HS-27A (cell line): ENCODE measurements at places on chromosomes 3 and 15.

DNA sequence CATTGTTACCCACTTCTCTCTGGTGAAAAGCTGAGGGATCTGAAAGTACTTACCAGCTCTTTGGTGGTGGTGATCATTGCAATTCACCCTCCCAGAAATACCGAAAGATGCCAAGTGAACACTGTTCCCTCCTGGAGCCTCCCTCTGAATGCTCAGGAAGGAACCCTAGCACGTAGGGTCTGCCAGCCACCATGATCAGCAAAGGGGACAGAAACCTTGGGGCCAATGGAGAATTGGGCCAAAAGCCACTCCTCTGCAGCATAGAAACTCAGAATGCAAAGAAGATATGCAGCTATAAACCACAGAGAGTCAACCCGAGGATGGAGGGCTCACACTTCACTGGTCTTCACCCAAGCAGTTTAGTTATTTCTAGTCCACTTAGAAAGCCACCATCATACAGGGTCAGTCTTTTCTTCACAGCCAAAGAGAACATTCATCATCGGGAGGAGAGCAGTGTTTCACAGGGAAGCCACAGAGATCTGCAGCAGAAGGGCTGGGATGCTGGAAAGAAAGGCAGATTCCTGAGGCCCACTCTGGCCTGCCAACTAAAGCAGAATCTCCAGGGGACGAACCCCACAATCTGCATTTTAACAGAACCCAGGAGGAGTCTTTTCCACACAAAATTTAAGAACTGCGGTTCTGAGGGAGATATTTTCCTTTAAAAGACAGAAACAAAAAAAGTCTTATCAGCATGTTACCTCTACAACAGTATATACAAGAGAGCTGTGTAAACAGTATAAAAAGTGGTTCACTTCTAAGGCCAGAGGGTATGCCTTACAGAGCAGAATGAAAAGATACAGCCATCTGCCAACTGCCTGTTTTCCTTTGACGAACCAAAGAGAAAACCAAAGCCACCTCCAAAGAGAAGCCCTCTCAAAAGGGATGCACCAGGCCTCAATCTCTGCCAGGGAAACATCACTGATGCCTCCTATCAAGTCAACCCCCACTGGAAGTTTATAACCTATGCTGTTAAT lies 11.3 kb downstream of the TBC1D2B start:
- DNase-seq = no peak

- DNase-seq = no peak
These were observed 918.8 kb upstream of the CFAP20DC start for GRCh38 chr3:59968513-59969045.

DNA sequence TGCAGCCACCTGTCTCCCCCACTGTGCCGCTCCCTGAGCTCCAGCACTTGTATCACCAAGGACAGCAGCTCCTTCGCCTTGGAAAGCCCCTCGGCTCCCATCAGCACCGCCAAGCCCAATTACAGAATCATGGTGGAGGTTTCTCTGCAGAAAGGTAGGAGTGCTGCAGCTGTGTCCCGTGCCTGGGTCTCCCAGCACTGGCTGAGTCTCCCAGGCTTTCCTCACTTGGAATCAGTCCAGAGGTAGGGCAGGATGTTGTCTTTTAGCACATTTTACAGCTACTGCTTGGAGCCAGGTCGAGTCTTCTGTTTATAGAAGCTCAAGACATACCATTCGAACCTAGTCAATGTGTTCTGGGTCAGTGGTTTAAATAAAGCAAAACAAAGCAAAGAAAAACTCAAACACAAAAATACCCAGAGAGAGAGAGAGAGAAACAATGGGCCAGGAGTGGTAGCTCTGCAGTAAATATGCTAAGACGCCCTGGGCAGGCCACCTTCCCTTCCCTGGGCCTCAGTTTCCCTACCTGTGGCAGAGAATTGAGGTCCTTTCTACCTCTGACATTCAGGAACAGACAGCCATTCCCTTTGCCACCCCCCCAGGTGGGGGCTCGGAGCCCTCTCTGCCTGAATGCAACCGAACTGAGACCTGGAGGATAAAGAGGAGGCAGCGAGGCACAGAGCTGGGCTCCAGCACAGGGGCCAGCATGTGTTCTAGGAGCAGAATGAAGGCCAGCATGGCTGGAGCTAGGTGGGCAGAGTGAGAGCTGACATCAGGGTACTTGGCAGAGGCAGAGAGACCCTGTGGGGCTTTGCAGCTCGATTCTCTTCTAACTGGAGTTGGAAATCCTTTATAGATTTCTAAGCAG lies 44.1 kb downstream of the STARD5 start:
- DNase-seq = no peak

GRCh38 chr3:178388473-178388872 lies 147.8 kb upstream of the KCNMB2 start:
- no peak for DNase-seq

GRCh38 chr3:26061947-26062346 lies 272.1 kb downstream of the OXSM start:
- no peak for DNase-seq

GRCh38 chr15:22958487-22959280 lies 21.5 kb downstream of the CYFIP1 start:
- DNase-seq = no peak

- DNase-seq = no peak
These were observed 117.9 kb upstream of the COL8A1 start for GRCh38 chr3:99520513-99520912.

DNA sequence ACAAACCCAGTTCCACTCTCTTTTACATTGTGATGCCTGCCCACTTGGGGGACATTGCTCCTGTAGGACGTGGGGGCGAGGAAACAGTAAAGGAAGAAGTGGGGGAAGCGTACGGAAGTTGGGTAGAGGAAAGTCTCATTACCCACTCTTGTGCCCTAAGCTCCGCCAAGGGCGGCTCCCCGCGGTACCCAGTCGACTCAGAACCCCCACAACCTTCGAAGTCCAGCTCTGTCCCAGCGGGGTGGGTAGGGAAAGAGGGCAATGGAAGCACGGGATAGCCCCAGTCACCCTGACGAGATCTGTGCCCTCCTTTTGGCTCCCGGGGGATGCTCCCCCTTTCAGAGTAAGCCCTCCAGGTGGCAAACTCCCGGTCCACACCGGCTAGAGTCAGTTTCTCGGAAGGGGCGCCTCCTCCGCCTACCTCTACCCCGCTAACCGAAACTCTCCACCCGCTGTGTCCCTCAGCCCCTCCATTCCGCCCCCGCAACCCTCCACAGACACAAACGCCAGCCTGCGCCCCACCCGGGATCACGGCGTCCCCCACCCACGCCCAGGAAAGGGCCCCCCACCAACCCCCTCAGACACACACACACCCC lies 527 bp downstream of the CSNK1G1 start:
- no peak for DNase-seq

DNA sequence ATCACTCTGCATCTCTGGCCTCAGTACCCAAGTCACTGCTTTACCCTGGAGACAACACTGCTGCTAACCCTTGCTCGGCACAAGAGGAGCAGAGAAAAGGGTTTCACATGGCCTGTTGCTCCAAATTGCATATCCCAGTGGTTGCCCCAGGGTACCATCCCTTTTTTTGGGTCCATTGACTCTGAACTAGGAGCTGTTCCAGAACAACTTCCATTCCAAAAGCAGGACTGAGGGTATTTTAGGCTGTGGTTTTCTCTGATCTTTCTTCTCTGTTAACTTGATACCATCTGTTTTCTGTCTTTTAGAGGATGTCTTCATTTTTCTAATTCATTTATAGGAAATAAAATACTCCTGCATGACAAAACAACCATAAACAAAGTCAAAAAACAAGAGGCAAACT lies 17.3 kb upstream of the RYK start:
- no peak for DNase-seq

GRCh38 chr3:55486101-55486856 lies 827 bp downstream of the WNT5A start:
- peak; percentile 71 for DNase-seq

- no peak for DNase-seq
These were observed 71.4 kb upstream of the SKOR1 start for GRCh38 chr15:67753891-67754290.

GRCh38 chr3:125443923-125444322 lies 68.8 kb upstream of the ZNF148 start:
- DNase-seq = no peak

DNA sequence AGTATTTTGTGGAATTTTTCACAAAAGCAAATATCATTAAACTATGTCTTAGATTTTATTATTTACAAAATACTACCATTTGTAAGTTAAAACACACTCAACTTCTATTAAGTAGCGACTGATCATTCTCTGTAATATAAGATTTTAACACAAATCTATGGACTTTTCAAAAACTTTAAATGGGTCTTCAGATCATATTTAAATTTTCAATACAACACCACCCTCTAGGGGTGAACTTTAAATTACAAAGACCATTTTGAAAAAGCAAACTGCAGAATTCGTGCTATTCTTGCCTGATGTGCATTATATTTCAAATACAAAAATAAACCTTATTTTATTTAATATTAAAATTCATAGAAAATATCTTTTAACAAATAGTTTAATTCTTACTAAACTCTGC lies 8.2 kb upstream of the VGLL4 start:
- DNase-seq = no peak

GRCh38 chr3:39383045-39383880 lies at the start of gene SLC25A38:
Gene SLC25A38 (plus strand): TSS chr3:39383370. CDS start chr3:39383725, 355 bp downstream.
- DNase-seq = peak; percentile 72

DNA sequence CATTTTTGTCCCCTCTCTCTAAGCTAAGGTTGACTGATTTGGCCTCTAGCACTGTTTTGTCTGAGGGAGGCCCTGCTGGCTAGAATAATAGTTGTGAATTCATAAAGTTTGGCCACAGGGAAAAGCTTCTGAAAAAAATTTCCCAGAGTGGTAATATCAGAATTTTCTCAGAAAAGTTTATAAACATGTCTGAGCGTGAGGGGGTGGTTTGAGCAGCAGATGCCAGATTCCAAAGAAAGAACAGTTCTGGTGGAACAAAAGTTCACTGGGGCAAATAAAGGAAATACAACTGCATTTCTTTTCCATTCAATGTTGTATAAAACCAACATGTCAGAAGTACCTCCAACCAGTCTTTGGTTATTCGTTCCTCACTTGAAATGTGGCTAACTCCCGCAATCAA lies 61.2 kb downstream of the CLDN1 start:
- no peak for DNase-seq

DNA sequence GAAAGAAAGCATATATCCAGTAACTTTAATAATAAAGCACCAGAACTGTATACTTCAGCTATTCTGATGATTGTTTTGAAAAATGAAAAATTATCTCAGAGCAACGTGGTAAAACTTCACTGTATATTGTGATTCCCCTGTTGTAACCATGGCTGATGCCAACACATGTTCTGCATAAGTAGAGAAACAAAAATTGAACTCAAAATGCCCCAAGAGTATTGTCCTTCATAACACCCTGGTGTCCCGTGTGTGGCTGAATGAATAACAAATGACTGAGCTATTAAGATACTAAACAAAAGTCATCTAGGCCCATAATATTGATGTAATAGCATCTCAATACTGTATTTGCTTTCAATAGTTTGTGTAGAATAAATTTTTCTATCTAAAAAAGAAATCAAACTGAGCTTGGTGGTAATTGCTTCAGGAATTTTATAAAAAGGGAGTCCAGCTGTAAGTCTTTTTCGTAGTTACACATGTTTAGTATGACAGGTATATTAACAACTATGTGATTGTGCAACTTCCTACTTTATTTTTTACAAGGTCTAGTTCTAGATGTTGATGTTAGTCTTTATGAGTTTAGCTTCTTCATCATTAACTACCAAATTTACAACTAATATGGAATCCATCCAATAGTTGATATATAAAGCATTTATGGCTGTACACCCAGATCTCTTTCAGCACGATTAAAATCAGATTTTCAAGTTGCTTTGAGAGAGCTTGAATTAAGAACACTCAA lies 623.8 kb upstream of the AGTR1 start:
- DNase-seq = no peak

DNA sequence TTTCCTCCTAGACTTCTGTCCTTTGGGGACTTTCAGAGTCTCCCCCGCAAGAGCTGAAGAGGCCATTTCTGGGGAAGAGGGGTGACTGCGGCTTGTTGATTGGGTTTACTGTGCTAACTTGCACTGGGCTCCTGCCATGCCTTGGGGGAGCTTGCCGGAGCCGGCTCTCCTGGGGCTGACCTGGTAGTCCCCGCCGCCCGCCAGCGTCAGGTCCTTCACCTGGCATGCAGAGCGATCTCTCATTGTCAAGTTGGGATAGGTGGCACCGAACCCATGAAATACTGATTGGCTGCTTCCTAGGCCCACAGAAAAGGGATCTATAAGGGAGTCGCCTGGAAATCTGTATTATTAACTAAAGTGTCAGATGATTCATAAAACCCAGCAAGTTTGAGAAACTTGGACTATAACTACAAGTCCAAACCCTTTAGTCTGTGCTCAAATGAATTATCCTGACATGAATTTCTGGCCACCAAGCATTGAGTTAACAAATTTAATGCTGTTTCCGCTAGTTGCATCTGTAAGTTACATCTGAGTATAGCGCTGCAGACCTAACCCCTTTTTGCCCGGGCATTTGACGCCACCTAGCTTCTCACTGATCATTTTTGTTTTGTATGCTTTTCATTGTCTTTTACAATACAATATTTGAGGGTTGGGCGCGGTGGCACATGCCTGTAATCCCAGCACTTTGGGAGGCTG lies 607 bp upstream of the IMP3 start:
- DNase-seq = no peak

DNA sequence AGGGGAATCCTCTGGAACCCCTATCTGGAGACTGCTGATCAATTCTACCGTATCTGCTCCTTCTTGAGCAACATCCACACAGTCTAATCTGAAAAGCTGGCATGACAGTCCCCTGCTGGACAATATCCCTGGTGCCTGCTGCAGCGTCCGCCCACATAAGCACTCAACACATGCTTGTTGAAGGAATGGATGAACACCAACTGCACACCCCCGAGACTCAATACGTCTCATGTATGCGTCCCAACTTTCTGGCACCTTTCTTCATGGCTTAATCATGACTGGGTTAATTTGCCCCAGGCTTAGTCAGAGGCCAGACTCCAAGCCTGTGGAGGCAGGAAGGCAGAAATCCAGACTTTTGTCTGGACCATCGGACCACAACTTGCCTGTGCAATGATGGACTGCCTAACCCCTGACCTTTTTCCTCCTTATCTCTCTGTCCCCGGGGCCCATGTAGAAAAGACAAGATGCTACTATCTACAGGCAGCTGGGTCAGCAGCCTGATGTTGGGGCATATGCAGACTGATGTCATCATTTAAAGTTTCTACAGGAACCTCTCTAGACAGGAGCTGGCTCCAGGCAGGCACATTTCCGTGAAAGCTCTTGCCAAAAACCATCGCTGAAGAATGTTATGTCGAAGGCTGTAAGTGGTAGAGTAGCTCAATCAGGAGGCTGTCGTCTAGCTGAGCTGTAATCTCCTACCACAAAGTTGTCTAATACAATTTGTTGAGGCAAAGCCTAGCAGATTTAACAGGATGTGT lies 114.1 kb upstream of the TPM1 start:
- peak; percentile 92 for DNase-seq

DNA sequence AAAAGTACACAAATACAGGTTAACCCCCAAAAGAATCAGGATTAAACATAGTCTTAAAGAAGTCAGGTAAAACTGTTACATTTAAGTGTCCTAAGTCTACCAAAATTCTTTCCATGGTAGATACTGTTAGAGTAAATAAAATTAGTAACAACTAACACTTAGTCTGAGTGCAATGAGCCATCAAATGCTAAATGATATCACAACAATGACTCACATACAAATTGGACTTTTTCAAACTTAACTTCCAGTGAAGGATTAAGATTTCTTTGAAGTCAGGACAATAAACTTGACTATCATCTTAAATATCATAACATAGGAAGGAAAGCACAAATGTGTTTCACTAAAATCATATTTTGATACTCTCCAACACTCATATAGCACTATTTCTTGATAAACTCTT lies 43.9 kb downstream of the ZNF148 start:
- no peak for DNase-seq
